ENCODE measurements at places on chromosomes 7 and 10. TPM values are rescaled to one million over a fixed set of nuclear protein-coding genes. Genes with fewer than 3 reads are reported as not detected.

DNA sequence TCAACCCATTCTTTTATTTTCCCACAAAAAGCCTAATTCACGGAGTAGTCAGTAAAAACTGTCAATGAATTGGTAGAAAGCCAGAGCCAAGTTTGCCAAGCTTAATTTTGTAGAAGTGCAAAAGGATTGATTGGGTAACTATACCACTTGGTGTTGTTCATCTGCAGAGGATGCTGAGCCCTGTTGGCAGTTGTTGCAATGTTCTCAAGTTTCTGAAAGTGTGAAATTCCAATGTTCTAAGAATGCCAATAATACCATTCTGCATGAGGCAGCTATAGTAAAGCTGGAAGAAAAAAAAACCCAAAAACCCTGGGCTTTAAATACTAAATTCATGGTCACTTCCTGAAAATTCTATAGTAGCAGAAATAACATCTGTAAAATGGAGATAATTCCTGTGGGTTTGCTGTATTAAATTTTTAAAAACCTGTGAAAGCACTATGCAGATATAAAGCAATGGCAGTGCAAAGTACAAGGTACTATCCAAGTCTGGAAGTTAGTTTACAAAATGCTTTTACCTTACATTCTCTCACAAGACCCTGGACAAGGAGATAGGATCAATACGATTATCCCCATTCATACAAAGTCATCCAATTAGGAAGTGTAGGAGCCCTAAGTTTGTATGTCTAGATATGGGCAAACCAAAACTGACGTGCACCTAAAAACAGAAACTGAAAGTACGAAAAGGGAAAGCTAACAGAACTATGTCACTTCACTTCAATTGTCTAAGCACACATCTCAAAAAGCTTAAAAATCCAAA lies 6.0 kb upstream of the PON1 start:
- DNase-seq: no peak

DNA sequence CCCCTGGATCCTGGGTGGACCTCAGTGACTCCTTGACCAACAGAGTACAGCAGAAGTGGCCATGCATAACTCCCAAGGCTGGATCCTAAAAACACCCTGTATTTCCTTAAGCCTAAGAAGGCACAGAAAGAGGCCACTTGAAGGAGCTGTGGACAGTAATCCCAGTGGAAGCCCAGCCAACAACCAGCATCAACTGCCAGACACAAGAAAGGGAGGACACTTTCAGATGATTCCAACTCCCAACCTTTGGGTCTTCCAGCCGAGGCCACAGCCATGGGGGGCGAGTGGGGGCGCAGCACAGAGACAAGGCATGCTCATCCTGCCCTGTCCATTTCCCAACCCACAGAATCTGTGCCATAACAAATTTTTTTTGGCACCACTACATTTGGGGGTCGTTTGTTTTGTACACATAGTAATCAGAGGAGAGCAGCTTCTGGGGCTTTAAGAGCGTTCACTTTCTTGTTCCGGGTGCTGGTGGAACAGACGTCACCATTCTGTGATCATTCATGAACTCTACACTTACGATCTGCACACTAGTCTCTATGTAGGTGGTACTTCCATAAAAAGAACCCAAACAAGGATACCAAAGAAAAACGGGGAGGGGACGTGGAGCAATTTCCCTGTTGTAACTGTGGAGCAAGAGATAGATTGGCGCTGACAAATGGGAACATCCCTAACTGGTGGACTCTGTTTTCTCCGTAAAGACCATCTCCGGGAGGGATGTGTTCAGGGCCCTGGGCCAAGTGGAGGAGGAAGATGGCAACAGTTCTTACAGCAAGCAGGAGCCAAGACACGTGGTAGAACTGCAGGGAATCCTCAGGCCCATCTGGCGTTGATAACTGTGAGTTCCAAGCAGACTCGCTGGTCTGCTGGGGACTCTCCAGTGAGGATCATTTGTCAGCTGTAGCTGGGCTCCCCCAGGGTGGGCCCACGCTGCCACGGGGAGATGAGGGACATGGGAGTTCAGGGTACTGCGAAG lies 6.0 kb upstream of the SLC29A3 start:
- peak; percentile 67 for DNase-seq

- no peak for DNase-seq
Measured at GRCh38 chr10:101007915-101008822, 8.6 kb downstream of the LZTS2 start.

- no peak for DNase-seq
Measured at GRCh38 chr7:128032605-128033235, 1.5 kb upstream of the LRRC4 start.

GRCh38 chr7:119197877-119198527 lies 973.5 kb downstream of the ANKRD7 start:
- DNase-seq: peak; percentile 25

DNA sequence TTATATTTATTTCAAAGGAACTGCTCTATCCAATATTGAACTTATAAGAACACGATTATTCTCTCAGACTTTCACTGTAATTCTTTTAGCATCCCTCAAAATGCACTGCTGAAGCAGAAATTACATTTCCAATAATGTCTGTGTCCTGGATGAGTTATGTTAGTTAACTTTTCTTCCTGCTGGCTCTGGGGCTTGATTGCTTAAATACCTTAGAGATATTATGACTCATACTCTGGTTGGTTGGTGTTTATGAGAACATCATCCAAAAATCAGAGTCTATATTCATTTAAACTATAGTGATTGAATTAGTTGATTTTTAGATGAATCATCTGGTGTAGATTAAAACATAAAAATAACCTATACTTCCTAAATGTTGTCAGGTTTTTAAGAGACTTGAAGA lies 246.3 kb upstream of the VWC2 start:
- DNase-seq: no peak

DNA sequence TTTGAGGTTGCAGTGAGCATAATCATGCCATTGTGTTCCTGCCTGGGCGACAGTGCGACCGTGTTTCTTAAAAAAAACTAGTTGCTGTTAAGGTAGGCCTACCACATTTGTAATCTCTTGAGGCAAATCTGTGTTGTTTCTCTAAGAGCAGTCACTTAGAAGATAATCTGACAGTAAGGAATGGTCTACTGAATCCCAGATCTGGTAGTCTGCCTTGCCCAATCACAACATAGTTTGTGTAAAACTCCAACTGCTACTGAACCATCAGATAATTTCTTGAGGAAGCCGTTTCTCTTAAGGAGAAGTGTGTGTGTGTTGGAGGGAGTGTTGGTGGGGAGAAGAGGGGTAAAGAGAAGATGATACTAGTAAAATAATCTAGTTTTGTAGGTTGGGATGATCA lies 5.0 kb downstream of the NRF1 start:
- DNase-seq: no peak

GRCh38 chr7:33129806-33130153 lies 416 bp downstream of the BBS9 start:
- no peak for DNase-seq

DNA sequence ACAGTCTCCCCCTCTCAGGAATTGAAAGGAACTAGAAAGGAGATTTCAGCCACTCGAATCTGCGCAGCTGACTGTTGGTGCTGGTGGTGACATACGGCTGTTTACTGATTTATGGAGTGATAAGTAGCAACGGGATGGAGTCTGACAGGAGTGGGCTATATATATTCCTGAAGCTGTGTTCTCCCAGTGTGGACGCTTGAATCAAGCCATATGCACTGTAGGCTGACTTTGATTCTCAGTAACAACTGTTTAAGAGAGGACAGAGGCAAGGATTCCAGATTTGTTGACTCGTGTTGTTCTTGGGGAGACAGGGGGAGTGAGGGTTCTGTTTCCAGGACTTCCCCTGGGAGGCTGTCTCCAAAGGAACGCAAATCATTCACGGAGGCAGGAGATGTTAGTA lies 260.1 kb upstream of the AUTS2 start:
- DNase-seq: no peak

DYDC2 gene
- 0.35 TPM for total RNA-seq

NANOS1 gene
- total RNA-seq: 0.60 TPM

RADIL gene
- total RNA-seq: 2.4 TPM

COL26A1 gene
- 0.29 TPM for total RNA-seq

MET gene
- total RNA-seq: 59.4 TPM

PDE6C gene
- total RNA-seq: not detected
